AML-193 (cell line): ENCODE measurements at places on chromosomes 3 and 15.

- DNase-seq, result no peak
Observed at GRCh38 chr3:190486908-190487607, 26.8 kb upstream of the IL1RAP start.

GRCh38 chr3:46163556-46164041, 44.5 kb downstream of the CCR1 start:
- no peak for DNase-seq

DNA sequence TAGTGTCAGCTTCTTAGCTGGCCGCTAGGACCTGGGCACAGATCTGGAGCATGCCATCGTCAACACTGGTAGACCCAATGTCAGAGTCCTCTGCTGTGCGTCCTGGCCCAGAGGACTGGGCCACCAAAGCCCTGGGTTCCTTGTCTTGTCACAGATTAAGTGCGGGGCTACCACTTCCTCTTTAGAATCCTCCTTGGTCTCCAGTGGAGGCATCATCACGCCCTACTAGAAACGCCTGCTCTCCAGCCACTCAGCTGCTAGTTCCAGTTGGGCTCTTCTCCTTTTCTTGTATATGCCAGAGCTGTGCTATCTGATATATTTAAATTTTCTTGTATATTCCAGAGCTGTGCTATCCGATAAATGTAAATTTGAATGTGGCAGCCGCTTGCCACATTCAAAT, 11.2 kb downstream of the PPCDC start:
- DNase-seq, result peak; percentile 18

DNA sequence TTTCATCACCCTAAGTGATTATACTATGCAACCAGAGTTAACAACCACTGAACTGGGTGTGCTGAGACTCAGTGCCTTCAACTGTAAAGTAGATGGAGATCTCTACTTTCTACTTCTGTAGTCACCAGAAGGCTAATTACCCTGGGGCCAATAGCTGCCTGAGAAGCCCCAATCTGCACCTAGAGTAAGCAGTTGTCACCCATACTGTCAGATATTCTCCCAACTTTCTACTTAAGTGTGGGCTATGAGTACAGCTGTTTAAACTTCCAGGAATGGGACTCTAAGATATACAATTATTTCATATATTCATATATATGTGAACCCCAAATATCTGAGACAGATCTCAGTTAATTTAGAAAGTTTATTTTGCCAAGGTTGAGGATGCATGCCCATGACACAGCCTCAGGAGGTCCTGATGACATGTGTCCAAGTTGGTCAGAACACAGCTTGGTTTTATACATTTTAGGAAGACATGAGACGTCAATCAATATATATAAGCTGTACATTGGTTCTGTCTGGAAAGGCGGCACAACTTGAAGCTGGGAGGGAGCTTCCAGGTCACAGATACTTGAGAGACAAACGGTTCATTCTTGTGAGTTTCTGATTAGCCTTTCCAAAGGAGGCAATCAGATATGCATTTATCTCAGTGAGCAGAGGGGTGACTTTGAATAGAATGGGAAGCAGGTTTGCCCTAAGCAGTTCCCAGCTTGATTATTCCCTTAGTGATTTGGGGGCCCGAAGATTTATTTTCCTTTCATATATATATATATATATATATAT, 41.9 kb downstream of the CCNL1 start:
- no peak for DNase-seq

GRCh38 chr15:65927545-65927944, 58.3 kb downstream of the RAB11A start:
- no peak for DNase-seq

DNA sequence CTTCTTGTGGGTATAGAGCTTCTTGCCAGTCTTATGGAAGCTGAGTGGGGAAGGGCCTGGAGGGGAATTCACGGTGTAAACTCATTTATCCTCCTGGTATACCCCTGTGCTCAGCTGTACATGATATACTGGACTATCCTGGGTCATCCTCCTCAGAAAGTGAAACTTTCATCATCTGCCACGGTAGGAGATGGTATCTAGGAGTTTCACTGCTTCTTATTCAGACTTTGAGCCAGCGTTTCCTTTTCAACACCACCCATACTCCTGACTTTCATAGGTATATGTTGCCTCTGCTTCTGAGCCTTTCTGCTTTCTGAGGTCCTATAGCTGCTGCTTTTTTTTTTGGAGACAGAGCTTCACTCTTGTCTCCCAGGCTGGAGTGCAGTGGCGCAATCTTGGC, 15.6 kb downstream of the SENP5 start:
- no peak for DNase-seq

- DNase-seq, result no peak
Observed at GRCh38 chr15:100768501-100768931, 111.1 kb upstream of the ALDH1A3 start.

- DNase-seq, result no peak
Observed at GRCh38 chr15:60480888-60481287, 1.9 kb upstream of the ICE2 start.

GRCh38 chr3:33278163-33278562, 921 bp downstream of the FBXL2 start:
- no peak for DNase-seq

GRCh38 chr3:45992821-45993221, 2.8 kb downstream of the FYCO1 start:
- DNase-seq, result peak; percentile 14

GRCh38 chr15:66017000-66017399, 147.7 kb downstream of the RAB11A start:
- no peak for DNase-seq

DNA sequence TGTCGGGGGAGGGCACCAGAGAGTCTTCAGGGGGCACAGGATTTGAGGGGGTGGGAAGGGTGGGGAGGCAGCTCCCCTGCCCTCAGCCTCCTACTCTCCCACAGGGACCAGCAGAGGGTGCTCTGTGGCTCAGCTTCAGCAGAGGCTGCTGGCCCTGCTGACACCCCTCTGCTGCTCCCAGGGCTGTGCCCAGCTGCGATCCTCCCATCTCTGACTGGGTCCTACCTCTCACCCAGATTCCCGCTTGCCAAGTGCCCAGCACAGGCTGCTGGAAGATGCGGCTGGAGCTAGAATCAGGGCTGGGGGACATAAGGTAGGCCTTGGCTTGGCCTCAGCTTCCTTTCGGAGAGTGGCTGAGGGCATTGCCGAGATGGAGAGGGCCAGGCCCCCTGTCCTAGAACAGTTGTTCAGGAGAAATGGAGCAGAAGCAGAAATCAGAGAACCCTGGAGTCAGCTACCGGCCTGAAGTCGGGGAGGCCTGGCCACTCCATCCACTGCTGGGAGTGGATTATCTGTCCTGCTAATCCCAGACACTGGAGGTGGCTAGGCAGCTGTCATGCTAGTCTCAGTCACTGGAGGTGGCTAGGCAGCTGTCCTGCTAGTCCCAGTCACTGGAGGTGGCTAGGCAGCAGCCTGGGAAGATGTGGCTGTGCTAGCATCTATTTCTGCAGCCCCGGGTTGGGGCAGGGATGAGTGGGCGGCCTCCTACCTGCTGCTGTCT, 3.9 kb downstream of the GRM2 start:
- no peak for DNase-seq

DNA sequence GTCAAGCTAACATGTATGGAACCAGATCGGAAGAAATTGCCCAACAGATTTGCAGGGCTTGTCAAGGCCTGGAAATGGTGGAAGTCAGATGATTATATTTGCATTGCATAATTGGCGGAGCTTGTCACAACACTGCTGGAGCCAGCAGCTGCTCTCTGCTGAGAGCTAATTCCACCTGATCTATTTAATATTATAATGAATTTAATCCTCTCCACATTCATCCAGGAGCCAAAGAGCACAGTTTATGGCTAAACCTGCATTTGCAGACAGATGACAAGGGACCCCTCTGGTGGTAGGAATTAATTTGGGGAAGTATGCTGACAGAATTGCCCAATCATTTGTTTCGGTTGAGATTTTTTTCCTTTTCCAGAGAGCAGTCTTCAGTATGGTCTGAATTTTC, 730.2 kb downstream of the TUSC7 start:
- peak; percentile 50 for DNase-seq

DNA sequence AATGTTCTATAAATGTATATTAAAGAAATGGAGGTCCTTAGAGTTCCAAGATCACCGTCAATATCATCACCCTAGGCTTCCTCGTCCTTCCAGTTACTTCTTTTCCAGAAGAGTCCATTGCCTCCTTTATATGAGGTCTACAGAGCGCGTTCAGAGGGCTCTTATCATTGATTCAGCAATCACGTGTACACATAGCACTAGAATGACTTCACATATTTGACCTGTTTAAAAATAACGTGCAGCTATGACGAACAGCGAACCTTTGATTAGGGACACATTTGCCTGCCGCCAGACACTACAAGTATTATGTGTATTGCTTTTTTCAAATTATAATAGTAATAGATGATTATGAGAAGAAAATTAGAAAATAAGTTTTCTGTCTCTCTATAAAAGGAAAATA, 26.0 kb downstream of the IGF1R start:
- DNase-seq, result no peak

GRCh38 chr3:12458901-12459300, 25.4 kb upstream of the TSEN2 start:
- DNase-seq, result peak; percentile 83
